Activated CD4-positive, alpha-beta memory T cell treated with anti-CD3 and anti-CD28 coated beads for 36 hours (primary cell): ENCODE measurements at places on chromosomes 6 and 20.

GRCh38 chr20:51563486-51564332 is 21.2 kb upstream of the NFATC2 start:
- peak; percentile 46 for DNase-seq

GRCh38 chr6:43951063-43951755 is 176.0 kb downstream of the MRPL14 start:
- DNase-seq = peak; percentile 25

- DNase-seq = no peak
These were observed 16.7 kb upstream of the CLIC5 start for GRCh38 chr6:46032110-46032998.

DNA sequence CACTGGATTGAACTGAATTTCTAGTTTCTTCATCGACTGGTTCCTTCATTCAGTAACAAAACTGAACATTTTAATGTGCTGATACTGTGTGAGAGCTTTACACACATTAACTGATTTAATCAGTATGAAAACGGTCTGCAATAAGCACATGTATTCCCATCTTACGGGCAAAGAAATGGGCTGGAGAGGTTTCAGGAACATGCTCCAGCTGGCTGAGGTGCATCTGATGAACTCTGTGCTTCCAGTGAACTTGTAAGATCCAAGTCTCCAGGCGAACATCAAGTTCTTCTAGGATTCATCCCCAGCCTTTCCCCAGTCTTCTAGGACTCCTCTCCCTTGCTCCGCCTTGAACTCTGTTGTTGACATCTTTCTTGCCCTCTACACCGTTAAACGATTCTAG is 220.7 kb upstream of the AGPAT4 start:
- DNase-seq = no peak

DNA sequence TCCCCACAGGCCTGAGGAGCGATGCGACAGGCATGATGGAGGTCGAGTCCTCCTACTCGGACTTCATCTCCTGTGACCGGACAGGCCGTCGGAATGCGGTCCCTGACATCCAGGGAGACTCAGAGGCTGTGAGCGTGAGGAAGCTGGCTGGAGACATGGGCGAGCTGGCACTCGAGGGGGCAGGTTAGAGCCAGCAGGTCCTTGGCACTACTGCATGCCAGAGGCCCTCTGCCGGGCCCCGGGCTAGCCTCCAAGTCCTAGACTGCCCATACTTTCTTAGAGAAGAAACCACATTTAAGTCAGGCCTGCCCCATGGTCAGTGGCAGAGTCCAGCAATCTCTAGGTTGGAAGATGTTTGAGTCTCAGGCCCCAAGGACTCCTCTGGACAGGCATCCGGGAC is 32.1 kb downstream of the PKIG start:
- DNase-seq = no peak

GRCh38 chr6:15363523-15364400 is 117.9 kb downstream of the JARID2 start:
- DNase-seq = peak; percentile 16

GRCh38 chr6:108806665-108807064 is 41.6 kb upstream of the ARMC2 start:
- DNase-seq = no peak

GRCh38 chr6:26250698-26251044 is 114.3 kb upstream of the BTN3A2 start:
- peak; percentile 48 for DNase-seq

GRCh38 chr6:21595285-21596144 is 2.0 kb downstream of the SOX4 start:
- DNase-seq = peak; percentile 18

- DNase-seq = peak; percentile 66
These were observed 53.5 kb upstream of the BTN3A2 start for GRCh38 chr6:26311385-26312095.

- no peak for DNase-seq
These were observed 75.6 kb upstream of the TXNDC5 start for GRCh38 chr6:7986219-7986618.

DNA sequence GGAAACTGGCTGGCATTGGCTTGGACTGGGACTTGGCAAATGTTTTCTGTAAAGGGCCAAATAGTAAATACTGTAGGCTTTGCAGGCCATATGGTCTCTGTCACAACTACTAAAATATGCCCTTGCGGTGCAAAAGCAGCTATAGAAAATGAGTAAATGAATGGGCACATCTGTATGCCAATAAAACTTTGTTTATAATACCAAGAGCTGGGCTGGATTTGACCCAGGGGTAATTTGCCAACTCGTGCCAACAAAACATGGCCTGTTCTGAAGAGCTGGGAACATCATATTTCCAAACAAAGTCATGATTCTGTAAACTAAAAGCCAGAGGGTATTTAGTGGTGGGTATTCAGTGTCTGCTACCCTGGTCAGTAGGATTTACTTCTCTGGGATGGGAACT is 320.1 kb upstream of the SOX4 start:
- no peak for DNase-seq

GRCh38 chr6:26156850-26157250 is 69.6 kb downstream of the HFE start:
- DNase-seq = peak; percentile 87

DNA sequence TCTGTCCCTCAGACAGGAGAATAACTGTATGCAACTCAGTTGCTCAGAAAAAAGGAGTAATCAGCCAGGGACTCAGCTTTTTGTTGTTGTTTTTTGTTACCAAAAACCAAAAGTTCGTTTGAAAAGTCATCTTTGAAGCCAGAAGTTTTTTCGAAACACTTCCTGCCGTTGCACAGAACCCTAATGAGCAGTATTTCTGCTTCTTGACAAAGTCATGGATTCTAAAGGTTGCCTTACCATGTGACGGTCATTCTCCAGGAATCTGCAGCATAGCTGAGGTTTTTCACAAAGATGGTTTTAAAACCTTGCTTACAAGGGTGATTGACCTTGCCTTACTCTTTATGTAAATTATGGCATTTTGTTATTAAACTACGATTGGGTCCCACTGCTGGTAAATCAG is 1.9 kb downstream of the RAB32 start:
- no peak for DNase-seq

- peak; percentile 87 for DNase-seq
These were observed at the start of gene ULBP3 for GRCh38 chr6:150068720-150069648. Gene ULBP3 (minus strand): TSS chr6:150069121. CDS start chr6:150069066, 55 bp downstream.

DNA sequence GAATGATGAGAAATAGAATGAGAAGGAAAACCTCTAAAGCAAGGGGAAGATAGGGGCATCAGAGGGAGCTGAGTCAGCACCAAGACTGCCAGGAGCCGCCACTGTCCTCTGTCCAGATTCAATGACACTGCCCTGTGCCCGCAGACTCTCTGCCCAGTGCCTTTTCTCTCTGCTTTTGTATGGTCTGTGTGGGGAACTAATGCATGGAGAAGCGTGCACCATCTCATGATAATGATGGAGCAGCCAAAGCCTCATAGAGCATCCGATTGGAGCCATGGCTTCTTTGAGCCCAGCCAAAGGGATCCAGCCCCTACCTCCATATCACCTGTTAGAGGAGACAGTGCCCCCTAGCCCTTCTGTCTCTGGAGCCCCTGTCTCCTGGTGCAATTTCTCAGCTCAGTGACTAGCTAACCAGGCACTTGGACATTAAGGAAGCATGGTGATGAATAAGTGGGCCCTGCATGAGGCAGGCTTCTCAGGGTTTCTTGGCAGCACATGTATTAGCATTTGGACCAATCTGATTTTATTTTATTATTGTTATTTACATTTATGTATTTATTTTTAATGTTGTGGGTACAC is 6.5 kb upstream of the PFDN4 start:
- DNase-seq = no peak

GRCh38 chr6:147173140-147173539 is 31.1 kb upstream of the STXBP5 start:
- no peak for DNase-seq

DNA sequence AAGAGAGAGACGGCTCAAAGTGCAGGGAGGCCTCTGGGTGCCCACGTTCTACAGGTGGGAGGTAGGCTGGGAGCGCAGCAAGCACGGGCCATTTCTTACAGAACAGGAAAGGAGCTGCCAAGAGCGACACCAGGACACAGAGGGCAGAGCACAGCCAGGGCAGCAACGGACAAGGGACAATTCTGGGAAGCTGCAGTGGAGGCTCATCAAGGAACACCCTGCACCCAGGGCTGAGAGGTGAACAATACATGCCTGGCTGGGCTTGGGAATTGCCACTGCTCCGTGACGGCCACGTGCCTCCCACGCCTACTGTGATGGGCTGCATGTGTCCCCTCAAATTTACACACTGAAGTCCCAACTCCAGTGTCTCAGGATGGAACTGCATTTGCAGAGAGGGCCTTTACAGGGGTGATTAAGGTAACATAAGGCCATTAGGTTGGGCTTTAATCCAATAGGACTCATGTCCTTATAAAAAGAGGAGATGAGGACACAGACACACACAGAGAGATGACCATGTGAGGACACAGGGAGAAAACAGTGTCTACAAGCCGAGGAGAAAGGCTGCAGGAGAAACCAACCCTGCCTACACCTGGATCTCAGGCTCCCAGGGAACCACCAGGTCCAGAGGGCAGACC is 13.6 kb downstream of the SERPINB6 start:
- DNase-seq = no peak

DNA sequence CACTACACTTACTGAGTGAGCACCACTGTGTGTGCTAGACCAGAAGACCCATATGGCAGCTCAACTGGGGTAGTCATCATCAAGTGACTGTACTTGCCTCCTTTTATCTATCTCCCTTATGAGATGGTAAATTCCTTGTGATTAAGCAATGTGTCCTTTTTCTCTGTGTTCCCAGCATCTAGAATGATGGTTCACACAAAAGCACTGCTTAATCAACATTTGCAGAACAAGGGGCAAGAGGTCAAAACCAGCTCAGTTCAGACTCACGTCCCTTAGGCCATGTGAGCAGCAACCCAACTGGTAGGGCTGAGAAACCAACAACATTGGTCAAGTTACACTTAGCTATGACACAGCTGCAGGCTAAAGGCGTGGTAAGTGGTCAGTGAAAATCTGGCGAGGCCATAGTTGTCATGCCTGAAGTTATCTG is 10.0 kb downstream of the TRAM2 start:
- DNase-seq = no peak

GRCh38 chr20:34452281-34452982 is 63.8 kb upstream of the DYNLRB1 start:
- DNase-seq = no peak

GRCh38 chr20:24700166-24700860 is 230.9 kb downstream of the SYNDIG1 start:
- DNase-seq = no peak

GRCh38 chr6:35173427-35174087 is 32.4 kb upstream of the TCP11 start:
- DNase-seq = peak; percentile 23

GRCh38 chr20:51562332-51563173 is 20.0 kb upstream of the NFATC2 start:
- peak; percentile 19 for DNase-seq

DNA sequence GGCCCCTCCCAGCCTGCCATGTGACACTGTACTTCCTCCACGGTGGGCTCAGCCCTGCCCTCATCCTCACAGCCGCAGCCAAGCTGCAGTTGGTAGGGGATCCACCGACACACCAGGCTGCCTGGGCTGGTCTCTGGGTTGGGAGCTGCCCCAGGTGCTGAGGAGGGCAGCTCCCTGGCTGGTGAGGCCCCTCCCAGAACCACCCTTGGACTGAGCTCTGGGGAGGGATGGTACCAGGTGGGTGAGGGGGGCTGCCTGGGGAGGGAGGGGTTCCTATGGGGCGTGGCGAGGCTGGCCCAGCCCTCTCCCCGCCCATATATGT is 185 bp upstream of the TNFRSF6B start:
- DNase-seq = peak; percentile 52

DNA sequence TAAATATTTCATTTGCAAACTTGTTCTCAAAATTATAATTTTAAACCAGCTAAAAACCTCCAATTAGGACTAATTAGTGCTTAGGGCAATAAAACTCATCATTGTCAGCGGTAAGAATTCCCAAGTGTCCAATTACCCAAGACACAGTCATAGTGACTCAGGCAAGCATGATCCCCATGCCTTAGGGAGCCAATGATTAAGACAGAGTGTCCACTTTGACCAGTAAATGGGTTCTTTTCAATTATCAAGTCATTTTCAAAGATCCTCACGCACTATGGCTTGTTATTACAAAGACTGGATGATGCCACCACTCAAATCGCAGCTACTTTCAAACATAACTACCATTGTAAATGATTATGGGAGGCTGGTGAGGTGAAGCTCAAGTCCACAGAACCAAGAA is 114.0 kb downstream of the BFSP1 start:
- no peak for DNase-seq

DNA sequence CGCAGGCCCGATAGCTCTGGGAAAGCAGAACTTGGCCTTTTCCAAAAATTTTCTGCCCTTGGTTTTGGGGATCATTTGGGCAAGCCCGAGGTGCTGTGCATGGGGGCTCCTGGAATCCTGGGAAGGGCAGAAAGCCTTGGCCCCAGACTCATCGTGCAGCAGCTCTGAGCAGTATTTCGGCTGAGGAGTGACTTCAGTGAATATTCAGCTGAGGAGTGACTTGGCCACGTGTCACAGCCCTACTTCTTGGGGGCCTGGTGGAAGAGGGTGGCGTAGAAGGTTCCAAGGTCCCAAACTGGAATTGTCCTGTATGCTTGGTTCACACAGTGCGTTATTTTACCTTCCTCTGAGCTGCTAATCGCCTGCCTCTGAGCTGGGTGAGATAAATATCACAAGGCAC is 1.1 kb upstream of the BMP2 start:
- DNase-seq = no peak

- DNase-seq = no peak
These were observed 66.9 kb upstream of the MC3R start for GRCh38 chr20:56181583-56181982.
